ENCODE measurements at places on chromosomes 5 and 9. TPM values are rescaled to one million over a fixed set of nuclear protein-coding genes. Genes with fewer than 3 reads are reported as not detected.
A peak's percentile ranks its signal among the peaks of the same experiment; 100 is the strongest.

DNA sequence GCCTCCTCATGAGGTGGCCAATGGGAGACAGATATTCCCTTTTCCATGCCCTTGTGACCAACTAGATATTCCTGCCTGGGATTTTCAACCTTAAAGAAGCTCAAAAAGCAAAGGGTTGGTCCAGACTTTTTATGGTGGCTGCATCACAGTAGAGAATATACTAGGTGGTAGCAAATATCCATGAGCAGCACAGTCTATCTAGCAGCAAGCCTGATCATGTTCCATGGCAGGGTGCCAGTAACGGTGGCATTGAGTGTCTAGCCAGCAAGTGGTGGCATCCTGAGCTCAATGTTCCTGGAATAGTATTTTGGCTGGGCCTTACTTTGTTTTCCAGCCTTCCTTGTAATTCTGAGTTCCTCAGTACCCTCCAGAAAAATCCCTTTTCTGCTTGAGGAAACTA, 25.8 kb downstream of the CDC25C start:
- no peak for DNase-seq

DNA sequence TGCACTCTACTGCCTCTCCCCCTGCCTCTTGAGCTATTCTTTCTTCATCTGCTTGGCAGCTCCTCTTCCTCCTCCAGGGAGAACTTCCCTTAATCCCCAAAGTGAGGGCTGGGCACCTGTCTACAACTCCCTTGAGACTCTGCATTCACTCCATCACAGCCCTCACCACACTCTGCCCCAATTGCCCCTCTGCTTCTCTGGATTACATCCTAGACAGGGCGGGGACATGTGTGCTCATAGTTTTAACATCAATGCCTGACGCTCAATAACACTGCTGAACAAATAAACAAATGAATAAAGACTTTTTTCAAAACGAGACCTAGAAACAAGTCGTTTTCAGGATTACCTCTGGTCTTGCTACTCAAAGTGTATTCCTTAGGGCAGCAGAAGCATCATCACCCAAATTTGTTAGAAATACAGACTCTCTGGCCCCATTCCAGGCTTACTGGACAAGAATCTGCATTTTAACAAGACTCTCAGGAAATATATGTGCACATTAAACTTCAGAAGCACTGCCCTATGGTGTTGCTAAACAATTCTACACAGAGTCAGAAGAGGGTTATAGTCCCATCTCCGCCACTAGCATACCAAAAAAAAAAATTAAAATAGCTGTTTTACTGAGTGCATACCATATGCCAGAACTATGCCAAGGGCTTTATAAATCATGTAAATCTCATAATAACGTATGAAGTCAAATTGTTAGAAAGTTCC, 115.6 kb downstream of the CDK5RAP2 start:
- DNase-seq = no peak

DNA sequence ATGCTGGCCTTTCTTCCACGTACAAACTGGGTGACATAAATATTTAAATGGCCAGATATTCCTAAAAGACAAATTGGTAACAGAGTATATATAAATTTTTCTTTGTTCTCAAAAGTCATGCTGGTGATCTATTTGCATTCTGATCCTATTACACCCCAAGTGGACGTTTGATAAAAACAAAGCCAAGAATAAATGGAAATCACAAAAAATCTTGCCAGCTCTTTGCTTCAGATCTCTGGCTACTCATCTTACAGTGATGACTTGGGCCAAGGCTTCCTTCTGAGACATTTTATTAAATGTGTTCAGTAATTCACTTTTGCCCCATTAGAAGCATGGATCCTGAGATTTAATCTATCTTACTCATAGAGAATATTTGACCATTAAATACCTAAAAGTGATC, 444.3 kb upstream of the PIK3R1 start:
- no peak for DNase-seq

GRCh38 chr5:115392611-115393010, 96.2 kb upstream of the CCDC112 start:
- no peak for DNase-seq

DNA sequence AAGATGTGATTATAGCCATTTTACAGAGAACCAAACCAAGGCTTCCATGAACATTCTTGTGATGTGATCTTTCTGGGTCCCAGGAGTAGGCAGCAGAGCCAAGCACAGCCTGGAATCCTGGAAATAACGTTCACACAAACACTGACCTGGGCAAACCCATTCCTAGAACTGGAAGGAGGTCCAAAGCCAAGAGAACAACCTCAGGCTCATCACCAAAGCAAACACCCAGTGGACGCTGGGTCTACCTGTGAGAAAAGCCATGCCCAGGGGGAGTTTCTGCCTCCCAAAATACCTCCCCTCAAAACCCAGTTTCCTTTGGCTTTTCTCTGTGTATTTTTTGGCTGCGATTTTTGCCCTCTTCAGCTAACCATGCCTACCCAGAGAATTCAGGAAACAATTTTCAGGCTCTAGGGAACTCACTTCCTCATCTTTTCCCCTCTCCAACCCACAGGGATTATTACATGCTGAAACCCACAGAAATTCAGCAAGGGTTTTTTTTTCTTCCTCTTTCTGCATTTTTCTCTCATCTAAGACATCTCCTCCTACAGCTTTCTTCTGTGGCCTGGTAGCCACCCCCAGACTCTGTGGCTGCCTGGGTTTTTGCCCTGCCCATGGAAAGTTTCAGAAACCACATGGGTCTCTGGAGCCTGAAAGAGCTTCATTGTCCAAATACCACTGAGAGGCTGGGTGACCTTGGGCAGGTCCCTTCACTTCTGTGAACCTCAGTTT, 75.0 kb downstream of the TNC start:
- peak; percentile 22 for DNase-seq

GRCh38 chr5:169415371-169415770, 114.4 kb upstream of the SLIT3 start:
- DNase-seq = no peak

DNA sequence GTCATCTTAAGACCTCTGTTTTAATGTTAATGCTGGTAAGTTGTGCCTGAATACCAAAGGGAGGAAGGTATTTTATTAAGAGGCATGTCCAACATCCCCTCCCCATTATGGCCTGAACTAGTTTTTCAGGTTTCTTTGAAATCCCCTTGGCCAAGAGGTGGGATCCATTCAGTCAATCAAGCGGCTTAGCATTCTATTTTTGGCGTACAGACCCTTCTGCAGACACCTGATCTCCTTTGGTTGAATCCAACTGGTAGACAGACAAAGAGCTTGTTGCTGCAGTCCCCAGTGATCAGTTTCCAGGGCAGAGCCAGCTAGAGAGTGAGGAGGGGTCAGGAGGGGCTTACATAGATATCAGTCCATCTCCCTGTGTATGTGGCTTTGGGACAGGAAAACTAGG, 7.9 kb upstream of the KCNMB1 start:
- DNase-seq = no peak

Gene IL13
- total RNA-seq = 0.98 TPM
